ENCODE measurements at places on chromosomes 6 and 20.

GRCh38 chr6:79465381-79465780 is 71.8 kb downstream of the LCA5 start:
- DNase-seq = no peak

DNA sequence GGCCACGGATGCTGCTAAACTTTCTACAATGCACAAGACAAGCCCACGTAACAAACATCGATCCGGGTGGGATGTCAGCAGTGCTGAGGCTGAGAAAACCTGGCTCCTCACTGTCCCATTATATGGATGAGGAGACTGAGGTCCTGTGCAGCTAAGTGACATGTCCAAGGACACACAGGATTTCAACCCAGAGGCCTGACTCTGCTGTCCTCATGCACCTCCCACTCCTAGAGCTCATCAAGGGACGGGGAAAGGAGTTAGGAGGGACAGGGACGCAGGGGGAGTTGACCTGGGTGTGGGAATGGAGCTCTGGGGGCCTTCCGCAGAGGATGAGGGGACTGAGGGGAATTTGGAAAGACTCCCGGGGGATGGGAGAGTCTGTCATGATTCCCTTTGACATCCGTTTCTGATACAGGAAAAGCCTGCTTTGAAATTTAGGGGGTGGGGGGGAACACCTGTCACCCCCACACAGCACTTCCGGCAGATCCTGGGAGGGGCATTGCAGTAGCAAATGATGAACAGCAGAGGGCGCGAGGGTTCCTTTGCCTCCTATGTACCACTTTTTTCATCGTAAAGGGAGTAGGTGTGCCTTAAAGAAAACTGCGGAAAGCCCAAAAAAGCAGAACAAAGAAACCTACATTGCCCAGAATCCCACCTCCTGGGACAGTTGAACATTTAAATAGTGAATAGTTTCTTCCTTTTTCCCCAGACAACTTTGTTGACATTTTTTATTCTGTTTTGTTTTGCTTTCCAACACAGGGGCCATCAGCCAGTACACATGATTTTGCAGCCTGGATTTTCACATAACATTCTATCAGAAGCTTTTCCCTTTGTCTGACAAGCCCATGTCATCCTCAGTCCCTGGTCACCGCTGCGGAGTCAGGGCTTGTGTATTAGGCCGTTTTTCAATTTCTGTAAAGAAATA is 48.6 kb downstream of the SLC2A10 start:
- peak; percentile 19 for DNase-seq

DNA sequence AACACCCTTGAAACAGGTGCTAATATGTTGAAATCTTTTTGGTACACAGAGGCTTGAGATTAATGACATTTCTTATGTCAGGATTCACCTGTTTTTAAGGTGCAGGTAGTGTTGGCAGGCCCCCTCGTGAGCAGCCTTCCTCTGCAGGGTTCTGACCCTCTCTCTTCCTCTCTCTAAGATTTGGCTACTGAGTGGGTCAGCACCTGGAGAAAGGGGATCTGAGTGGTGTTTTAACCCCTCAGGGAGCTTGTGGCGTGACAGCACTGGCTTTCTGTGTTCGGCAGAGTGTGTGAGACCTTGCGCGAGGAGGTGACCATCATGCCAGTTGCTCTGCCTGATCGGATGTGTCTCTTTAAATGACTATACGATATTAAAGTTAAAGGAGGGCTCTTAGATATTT is 37.1 kb downstream of the HIVEP1 start:
- DNase-seq = no peak

- no peak for DNase-seq
These were observed 6.7 kb upstream of the VNN2 start for GRCh38 chr6:132764370-132764769.

GRCh38 chr6:44021589-44022295 is 105.5 kb downstream of the MRPL14 start:
- DNase-seq = no peak

- DNase-seq = no peak
These were observed 84.3 kb downstream of the CARMIL1 start for GRCh38 chr6:25363427-25363826.
